Kidney (tissue), 22 donors: ENCODE measurements at places on chromosomes 6 and 20. TPM values are rescaled to one million over a fixed set of nuclear protein-coding genes. Genes with fewer than 3 reads are reported as not detected.
A peak's percentile ranks its signal among the peaks of the same experiment; 100 is the strongest.

ZFP64 gene
- total RNA-seq = 14.6 TPM

TOP1 gene
- 49.9 TPM for total RNA-seq

BPI gene
- 0.16 TPM for total RNA-seq

TBC1D7 gene
- 12.9 TPM for total RNA-seq

TRIM10 gene
- total RNA-seq = 0.79 TPM

TTBK1 gene
- 0.31 TPM for total RNA-seq

PREX1 gene
- total RNA-seq = 38.2 TPM

SULF2 gene
- total RNA-seq = 257 TPM

TRAPPC3L gene
- total RNA-seq = not detected

ANKRD66 gene
- total RNA-seq = not detected

RGS17 gene
- 0.28 TPM for total RNA-seq

- H3K36me3 ChIP-seq = no peaks in the 10 kb centered on the region
- no peak overlapping the region for H3K27ac ChIP-seq
- no peaks in the 10 kb centered on the region for H3K27me3 ChIP-seq
- no peak for DNase-seq
- no peaks in the 10 kb centered on the region for H3K4me1 ChIP-seq
These were observed 67.9 kb upstream of the HMGN3 start for GRCh38 chr6:79302341-79302740.

DNA sequence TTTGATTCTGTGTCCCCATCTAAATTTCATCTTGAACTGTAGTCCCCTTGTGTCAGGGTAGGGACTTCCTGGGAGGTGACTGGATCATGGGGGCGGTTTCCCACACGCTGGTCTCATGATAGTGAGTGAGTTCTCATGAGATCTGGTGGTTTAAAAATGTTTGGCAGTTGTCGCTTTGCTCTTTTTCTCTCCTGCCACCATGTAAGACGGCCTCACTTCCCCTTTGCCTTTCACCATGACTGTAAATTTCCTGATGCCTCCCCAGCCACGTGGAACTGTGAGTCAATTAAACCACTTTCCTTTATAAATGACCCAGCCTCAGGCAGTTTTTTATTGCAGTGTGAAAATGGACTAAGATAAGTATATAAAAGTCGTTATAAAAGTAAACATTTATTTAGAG, 80.5 kb upstream of the SGK1 start:
- H3K36me3 ChIP-seq = no peaks in the 10 kb centered on the region
- DNase-seq = no peak
- no peaks in the 10 kb centered on the region for H3K27me3 ChIP-seq

DNA sequence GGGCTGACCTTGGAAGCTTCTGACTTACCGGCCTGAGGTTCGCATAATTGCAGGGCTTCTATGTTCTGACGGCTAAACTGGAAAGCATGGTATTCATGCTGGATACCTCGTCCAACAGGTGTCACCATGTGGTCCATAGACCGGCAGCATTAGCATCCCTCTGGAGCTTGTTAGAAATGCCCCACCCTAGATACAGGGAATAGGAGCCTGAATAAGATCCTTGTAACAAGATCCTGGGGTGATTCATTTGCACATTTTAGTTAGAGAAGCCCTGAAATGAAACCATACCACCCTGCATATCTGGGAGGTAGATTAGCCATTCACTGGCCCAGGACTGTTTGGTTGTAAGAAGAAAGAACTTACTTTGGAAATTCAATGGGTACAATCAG, 77.7 kb downstream of the TMEM170B start:
- H3K36me3 ChIP-seq = no peaks in the 10 kb centered on the region
- no peak for DNase-seq
- no peak overlapping the region for H3K4me3 ChIP-seq
- no peaks in the 10 kb centered on the region for H3K4me1 ChIP-seq
- H3K27ac ChIP-seq = no peak overlapping the region

- no peaks in the 10 kb centered on the region for H3K4me1 ChIP-seq
- no peaks in the 10 kb centered on the region for H3K27me3 ChIP-seq
- no peaks in the 10 kb centered on the region for H3K36me3 ChIP-seq
- no peak for DNase-seq
- H3K27ac ChIP-seq = no peak overlapping the region
These were observed 20.0 kb downstream of the PHF20 start for GRCh38 chr20:35791821-35792220.

DNA sequence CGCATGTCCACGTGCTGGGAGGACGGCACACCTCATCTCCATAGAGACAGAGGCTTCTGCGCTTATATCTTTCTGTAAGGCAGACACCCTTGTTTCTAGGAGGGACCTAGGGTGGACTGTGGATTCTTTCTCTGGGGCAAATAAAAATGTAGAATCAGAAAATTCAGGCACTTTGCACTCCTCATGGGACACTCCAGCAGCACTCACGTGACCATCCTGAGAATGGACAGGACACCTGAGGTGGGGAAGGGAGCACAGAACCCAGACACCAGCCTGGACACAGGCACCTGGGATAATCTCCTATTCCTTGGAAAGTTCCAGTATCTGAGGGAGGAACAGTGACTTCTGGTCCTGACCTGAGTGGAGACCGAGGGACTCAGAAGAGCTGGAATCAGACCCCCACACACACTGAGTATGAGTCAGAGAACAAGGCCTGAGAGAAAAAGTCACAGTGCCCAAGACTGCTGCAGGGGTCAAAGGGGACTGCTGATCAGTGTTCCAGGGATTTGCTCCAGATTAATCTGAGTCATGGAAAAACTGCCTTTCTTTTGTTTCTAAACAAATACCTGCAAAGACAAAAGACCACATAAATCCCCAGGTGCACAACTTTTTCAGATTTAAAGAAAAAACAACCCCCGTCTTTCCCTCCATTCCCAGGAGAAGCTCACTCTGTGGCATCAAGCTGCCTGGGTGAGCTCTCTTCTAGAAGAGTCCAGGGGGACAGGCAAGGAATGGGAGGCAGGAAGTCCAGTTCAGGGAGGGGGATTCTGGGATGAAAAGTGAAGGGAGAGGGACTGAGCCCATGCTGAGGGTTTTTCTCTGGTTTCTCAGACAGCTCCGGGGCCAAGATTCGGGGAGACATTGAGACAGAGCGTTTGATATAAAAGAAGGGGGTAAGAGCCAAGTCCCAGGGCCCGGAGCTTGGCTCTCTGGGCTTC, 35.6 kb upstream of the MICB start:
- peak overlapping the region; percentile 70 for H3K4me3 ChIP-seq
- peak; percentile 21 for DNase-seq
- H3K36me3 ChIP-seq = no peaks in the 10 kb centered on the region
- peak overlapping the region; percentile 58 for H3K27ac ChIP-seq
- no peaks in the 10 kb centered on the region for H3K27me3 ChIP-seq

GRCh38 chr6:11663519-11663918, 115.1 kb downstream of the ADTRP start:
- no peak overlapping the region for H3K4me3 ChIP-seq
- DNase-seq = no peak
- H3K4me1 ChIP-seq = no peaks in the 10 kb centered on the region
- no peak overlapping the region for H3K27ac ChIP-seq

DNA sequence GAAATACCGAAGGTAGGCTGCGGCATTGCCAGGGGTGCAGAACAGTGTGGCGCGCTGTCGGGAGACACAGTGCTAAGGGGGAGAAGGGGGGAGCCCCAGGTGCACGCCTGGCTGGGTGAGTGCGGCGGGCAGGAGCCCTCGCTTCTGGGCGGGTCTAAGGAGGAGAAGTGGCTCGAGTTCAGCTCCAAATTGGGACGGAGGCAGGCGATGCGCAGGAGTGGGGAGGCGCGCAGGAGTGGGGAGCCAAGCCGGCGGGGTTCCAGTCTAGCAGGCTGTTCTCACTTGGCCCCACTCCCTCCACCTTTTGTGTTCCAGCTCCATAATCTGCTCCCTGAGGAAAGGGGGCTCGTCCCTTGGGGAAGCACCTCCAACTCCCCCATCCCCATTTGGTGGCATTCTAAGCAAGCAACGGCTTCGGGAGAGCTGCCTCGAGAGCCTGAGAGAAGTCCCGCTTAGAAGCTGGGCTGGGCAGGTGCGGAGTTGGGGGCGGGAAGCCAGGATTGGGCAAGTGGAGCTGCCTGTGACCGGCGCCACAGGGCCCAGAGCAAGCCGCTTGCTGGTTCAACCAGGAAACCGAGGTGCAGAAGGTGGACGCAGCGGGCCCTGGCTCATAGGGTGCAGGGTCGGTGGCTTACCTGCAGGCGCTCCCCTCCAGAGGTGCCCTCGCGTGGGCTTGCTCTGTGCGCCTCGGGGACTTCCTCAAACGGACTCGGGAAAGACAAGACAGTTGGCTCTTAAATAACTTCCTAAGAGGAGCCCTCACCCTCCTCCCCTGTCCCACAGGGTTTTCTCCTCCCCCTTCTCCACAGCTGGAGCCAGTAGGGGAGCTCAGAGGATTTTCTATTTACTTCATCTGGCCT, at the start of gene F13A1:
F13A1 (minus strand) TSS at position 711 of the 860 bp plus-strand sequence. CDS start 1,998 bp downstream, outside the sequence.
- H3K4me3 ChIP-seq = no peak within 1 kb of the TSS
- H3K4me1 ChIP-seq = no peaks in the 10 kb centered on the region
- H3K27ac ChIP-seq = no peak within 1 kb of the TSS
- peaks cover 5% of the 10 kb centered on the region for H3K27me3 ChIP-seq

DNA sequence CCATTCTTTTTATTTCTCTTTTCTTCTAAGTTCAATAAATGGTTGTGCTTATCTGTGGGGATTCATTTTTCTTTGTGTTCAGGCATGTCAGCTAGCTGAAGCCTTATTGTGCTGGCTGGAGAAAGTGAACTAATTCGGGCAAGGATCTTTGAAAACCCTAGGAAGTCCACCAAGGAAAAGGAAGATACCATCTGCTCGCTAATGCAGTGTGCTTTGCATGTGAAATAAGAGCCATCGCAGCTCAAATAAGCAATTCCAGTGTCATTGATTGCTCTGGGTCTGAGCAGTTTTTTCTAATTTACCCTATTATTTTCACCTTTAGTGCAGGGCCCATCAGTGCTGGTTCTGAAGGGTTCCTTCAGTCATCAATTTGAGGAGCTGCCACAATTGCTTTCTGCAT, 309.4 kb upstream of the SOX4 start:
- no peaks in the 10 kb centered on the region for H3K4me1 ChIP-seq
- H3K4me3 ChIP-seq = no peak overlapping the region
- no peaks in the 10 kb centered on the region for H3K27me3 ChIP-seq
- no peak for DNase-seq

GRCh38 chr6:145076115-145076841, 659.0 kb downstream of the EPM2A start:
- no peak overlapping the region for H3K27ac ChIP-seq
- no peak overlapping the region for H3K4me3 ChIP-seq
- H3K4me1 ChIP-seq = no peaks in the 10 kb centered on the region
- no peaks in the 10 kb centered on the region for H3K36me3 ChIP-seq
- H3K27me3 ChIP-seq = no peaks in the 10 kb centered on the region

DNA sequence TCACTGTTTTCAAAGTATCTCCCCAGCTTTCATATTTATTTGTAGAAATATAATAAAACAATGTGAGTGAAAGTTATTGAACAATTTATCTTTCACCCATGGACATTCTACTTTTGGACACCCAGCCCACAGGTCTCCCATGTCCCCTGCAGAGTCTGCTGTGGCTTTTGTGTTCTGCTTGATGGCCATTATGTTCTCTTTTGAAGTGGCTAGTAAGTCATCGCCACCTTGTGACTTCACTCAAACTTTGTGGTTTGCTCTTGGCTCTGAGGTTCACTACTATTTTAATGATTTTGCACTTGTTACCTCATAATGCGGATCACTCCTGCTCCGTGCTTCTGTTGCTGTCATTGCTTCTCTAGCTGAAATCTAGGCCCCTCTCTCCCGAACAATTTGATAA, 10.2 kb upstream of the DEFB113 start:
- H3K4me1 ChIP-seq = no peaks in the 10 kb centered on the region
- no peaks in the 10 kb centered on the region for H3K27me3 ChIP-seq
- no peaks in the 10 kb centered on the region for H3K36me3 ChIP-seq

GRCh38 chr20:33162313-33162712, 5.6 kb upstream of the BPIFA2 start:
- H3K4me1 ChIP-seq = no peaks in the 10 kb centered on the region
- no peak overlapping the region for H3K27ac ChIP-seq
- no peaks in the 10 kb centered on the region for H3K27me3 ChIP-seq
- no peak overlapping the region for H3K4me3 ChIP-seq

DNA sequence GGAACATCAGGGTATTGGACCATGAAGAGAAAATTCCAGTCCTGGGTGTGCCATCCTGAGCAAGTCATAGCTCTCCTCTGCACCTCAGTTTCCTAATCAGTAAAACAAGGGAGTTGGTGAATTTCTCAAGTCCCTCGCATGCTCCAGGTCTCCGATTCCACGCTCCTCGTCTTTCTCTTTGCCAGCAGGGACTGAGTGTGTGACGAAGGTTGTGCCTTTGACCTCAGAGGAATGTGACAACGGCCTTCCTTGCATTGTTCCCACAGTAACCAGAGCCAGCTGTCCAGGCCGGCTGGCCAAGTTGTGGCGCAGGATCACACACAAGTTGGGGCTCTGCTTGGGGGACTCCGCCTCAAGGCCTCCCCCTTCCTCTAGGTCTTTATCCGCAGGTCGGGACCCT, 217.3 kb downstream of the ATXN1 start:
- no peak overlapping the region for H3K4me3 ChIP-seq
- H3K27me3 ChIP-seq = no peaks in the 10 kb centered on the region
- H3K4me1 ChIP-seq = peaks cover 13% of the 10 kb centered on the region
- H3K36me3 ChIP-seq = no peaks in the 10 kb centered on the region
- peak; percentile 86 for DNase-seq

- no peaks in the 10 kb centered on the region for H3K4me1 ChIP-seq
- H3K4me3 ChIP-seq = no peak overlapping the region
- H3K27me3 ChIP-seq = no peaks in the 10 kb centered on the region
- no peak for DNase-seq
These were observed 105.3 kb upstream of the KCNG1 start for GRCh38 chr20:51128198-51128597.

DNA sequence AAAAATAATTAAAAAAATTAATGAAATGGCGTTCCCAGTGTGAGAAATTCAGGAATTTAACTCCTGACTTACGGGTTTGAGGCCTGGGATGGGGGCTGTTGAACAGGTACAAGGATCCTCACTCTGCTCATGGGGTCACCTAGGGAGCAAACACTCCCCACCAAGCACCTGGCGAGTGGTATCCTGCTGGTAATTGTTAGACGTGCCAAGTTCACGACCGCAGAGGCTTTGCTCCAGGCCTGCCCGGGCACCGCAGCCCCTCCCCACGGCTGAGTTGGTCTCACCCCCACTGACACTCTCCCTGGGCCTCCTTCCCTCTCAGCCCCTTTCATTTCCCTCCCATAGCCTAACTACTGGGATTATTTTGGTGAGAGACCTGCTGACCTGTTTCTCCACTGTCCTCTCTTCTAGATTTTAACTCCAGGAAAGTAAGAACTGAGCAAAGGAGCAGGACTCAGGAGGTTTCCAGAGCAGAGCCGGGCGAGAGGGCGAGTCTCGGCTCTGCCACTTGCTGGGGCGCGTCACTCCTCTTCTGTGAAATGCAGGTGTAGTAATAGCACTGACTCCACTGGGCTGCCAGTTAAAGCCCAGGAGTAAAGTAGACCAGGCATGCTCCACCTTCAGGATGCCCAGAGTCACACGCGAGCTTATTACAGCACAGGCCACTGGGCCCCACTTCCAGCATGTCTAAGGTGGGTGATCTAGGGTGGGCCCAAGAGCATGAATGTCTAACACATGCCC, 22.8 kb downstream of the BMP7 start:
- H3K36me3 ChIP-seq = no peaks in the 10 kb centered on the region
- H3K4me1 ChIP-seq = no peaks in the 10 kb centered on the region
- DNase-seq = no peak
- H3K27ac ChIP-seq = no peak overlapping the region

GRCh38 chr6:38510205-38510604, 129.5 kb downstream of the BTBD9 start:
- H3K27ac ChIP-seq = no peak overlapping the region
- H3K4me1 ChIP-seq = peaks cover 2% of the 10 kb centered on the region
- H3K27me3 ChIP-seq = no peaks in the 10 kb centered on the region
- H3K4me3 ChIP-seq = no peak overlapping the region
- H3K36me3 ChIP-seq = no peaks in the 10 kb centered on the region
- DNase-seq = no peak
